ENCODE measurements at places on chromosomes 11 and 22.

- DNase-seq: no peak
Observed at GRCh38 chr22:44131412-44131811, 49.3 kb upstream of the PARVG start.

- no peak for DNase-seq
Observed at GRCh38 chr11:67691149-67691548, 16.7 kb upstream of the ALDH3B2 start.

DNA sequence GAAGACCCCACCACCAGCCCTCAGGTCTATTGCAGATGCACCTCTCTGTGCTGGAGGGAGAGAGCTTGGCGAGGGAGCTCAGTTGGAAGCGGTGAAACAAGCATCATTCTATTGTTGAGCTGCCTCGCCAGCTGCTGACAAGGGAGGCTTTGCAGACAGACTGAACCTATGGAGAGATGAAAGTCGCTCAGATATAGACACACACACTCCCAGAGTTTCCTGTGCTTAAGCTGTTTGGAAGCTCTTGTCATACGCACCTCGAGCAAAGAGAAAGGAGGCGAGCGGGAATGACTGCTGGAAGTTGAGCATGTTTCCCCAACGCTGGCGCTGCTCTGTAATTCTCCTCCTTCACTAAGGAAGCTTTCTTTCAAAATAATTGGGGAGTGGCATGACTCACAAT, 126.1 kb downstream of the TRIM29 start:
- DNase-seq: no peak

- no peak for DNase-seq
Observed at GRCh38 chr11:32861850-32862577, 30.6 kb upstream of the QSER1 start.

DNA sequence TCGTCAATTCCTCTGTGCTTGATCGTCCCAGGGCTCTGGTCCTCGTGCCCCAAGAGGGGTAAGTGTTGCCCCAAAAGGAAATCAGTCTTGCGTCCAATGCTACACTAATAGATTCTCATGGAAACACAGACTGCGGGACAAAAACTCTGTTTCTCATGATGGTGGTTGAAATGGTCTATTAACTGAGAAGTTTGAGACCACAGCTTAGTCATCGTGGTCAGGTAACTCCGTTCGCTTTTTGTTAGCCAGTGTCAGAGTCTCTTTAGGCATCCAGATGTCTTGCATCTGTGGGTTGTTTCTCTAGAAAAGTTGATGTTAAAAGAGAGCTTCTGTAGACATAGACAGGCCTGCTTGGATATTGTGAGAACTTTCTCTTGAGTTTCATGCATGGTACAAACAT, 104.6 kb upstream of the SORL1-AS1 start:
- DNase-seq: no peak

DNA sequence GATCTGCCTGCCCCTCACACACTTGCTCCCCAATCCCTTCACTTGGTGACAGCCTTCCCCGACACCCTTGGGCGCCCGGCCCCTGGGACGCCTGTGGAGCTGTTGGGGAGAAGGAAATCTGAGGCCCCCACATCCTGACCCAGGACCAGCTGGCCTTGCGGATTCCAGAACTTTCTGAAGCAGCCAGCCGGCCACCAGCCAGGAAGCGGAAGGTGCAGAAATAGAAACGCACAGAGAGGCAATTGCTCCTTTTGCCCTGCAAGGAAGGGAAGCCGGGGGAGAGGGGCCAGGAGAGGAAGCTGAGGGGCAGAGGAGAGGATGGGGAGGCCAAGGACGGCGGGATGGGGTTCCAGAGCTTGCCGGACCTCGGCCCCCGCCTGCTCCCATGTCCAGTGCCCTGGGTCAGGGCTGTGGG, 66.7 kb upstream of the LINC01488 start:
- no peak for DNase-seq

GRCh38 chr11:47983464-47984397, 3.4 kb downstream of the PTPRJ start:
- no peak for DNase-seq

DNA sequence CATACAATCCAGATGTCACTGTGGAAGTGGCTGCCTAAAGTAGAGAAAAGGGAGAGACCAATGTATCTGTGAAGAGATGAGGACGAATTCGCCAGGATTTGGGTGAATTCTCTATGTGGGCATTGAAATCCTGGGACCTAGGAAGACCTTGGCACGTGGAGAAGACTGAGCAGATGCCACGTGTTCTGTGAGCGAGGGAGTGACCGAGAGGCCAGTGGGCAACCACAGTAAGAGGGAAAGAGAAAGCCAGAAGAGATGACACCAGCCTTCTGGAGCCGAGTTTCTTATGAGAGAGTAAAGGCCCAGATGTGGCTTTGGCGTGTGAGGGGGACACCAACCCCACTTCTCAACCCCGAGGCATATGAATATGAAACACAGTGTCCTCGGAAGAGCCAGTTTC, 228.1 kb downstream of the BUD13 start:
- DNase-seq: no peak

GRCh38 chr22:24997023-24997422, 44.5 kb downstream of the KIAA1671 start:
- no peak for DNase-seq

DNA sequence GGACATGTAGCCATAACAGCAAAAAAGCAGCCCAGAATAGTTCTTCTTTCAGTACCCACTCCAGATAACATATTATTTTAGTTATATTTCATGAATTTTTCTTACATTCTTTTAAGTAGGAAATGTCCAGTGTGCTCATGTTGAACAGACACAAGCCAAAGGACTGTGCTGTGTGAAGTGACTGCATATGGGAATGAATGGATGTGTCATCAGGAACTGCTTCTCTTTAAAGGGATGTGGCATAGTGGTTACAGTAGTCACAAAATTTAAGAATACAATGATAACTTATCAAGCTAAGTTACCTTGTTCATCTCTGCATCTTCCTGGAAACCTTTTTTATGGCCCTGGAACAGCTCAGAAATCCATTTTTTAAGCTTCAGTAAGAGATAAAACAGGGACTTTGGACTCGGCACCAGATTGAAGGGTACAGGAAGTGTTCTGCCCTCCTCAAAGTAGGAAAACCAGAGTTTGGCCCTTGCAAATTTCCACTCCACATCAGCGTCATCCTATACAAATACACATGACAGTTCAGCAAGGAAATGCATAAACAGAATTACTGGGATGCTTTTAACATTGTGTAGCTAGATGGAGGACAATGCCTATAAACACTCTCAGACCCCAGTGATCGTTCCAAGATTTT, 112.8 kb downstream of the TRPC6 start:
- DNase-seq: no peak

GRCh38 chr22:36768616-36769015, 7.3 kb downstream of the IFT27 start:
- no peak for DNase-seq

GRCh38 chr22:19052941-19053541, 69.2 kb downstream of the DGCR2 start:
- no peak for DNase-seq

DNA sequence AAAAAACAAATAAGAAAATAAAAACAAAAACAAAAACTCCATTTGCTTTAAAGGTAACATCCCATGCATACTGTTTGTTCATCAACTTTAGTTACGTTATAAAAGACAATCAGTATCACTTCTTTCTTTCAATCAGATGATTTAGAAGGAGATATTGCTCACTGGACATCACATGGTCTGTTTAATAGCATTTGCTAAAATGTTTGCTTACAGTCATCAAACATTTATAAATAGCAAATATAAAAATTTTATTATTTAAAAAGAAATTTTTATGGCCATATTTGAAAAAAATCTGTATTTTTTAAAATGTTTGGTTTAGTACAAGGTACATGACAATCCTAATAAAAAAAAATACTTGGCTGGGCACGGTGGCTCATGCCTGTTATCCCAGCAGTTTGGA, 22.6 kb downstream of the MMP26 start:
- DNase-seq: no peak

DNA sequence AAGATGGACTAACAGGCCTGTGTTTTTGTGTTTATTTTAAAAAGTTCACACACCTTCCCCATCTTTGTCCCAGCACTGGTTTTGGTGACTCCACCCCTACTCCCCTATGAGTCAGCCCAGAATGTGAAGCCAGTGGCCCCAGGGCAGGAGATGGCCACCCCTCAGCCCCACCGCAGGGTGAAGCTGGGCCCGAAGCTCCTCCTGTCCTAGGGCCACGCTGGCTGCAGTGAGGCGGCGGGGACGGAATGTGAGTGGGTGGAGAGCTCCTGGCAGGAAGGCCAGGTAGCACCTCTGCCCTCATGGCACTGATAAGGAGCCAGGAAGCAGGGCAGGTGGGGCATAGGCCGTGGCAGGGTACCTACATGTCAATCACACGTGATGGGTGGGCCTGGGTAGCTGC, 39.9 kb downstream of the SGSM3 start:
- no peak for DNase-seq

DNA sequence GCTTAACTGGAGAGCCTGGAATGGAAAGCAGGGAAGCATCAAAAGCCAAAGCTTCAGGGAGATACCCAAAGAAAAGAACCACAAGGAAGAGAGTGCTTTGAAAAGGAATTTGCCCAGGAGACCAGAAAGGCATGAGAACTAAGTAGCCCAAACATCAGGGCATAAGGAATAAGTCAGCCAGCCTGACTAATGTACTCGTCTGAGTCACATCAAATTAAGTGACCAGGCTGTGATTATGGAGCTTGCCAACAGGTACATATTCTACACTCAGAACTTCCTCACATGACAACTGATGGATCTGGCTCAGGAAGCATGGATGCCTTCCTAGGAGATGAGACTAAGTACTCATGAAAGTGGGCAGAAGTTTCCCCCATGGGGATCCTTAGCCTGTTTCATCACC, 366.7 kb downstream of the BUD13 start:
- no peak for DNase-seq

- DNase-seq: no peak
Observed at GRCh38 chr11:13135385-13136271, 126.5 kb downstream of the RASSF10 start.

GRCh38 chr22:46684706-46685105, 53.3 kb downstream of the CERK start:
- no peak for DNase-seq

DNA sequence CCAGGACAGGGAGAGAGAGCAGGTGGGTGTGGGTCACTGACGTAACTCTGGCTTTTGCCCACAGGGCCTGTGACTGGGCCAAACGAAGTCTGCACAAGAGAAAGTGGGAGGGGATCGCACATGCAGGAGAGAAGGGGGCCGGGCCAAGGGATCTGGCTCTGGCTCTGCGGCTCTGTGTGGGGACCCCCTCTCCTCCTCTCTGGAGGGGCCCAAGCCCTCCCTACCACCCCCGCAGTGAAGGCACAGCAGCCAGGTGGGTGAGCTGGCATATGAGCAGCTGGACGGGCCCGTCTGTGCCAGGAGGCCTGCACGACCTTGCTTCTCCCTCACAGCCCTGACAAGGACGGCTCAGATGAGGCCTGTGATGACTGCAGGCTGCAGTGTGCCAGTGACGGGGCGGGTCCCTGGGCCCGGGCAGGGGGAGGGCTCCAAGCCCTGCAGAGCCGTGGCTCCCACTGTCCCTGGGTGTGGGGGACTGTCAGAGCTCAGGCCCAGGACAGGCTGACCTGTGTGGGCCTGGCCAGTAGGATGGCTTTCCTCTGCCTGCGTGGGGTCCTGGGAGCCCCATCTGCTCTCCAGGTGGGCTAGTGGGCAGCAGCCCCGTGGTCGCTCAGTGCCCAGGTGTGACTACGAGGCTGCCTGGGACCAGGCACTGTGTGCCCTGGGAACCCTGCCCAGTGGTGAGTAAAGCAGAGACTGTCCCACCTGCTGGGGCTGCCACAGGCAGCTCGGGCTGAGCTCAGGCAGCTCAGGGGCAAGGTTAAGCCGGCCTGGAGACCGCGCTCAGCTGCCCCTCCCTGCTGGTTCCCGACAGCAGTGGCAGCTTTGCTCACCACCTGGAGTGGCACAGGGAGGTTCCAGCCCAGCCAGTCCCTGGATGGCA, 22.2 kb downstream of the MRGPRG start:
- no peak for DNase-seq

DNA sequence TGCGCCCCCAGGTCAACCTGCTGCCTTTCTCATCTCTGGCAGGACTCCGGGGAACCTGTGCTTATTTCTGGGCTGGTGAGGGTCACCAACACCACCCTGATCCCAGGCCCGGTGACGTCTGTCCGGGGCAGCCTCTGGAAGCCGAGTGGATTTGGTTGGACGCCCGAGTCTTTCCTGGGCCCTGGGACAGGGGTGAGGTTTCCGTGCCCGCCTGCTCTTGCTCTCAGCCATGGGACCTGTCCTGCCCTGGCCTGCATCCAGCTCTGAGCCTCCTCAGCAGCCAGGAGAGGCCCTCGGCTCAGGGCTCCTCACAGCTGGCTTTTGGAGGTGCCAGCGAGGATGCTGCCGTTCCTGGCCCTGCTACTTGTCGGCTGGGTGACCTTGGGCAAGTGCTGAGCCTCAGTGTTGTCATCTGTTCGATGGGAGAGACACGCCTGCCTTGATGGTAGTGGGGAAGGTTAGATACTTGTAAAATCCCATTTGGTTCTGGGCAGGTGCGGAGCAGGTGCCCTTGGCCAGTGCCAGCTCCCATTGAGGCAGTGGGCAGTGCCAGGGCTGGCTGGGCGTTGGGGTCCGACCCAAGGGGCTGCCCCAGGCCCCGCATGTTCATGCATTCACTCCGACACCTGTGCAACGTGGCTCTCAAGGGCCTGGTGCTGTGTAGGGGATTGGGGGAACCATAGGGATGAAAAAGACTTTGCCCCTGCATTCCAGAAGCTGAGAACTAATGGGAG, 58.9 kb upstream of the THY1 start:
- no peak for DNase-seq

DNA sequence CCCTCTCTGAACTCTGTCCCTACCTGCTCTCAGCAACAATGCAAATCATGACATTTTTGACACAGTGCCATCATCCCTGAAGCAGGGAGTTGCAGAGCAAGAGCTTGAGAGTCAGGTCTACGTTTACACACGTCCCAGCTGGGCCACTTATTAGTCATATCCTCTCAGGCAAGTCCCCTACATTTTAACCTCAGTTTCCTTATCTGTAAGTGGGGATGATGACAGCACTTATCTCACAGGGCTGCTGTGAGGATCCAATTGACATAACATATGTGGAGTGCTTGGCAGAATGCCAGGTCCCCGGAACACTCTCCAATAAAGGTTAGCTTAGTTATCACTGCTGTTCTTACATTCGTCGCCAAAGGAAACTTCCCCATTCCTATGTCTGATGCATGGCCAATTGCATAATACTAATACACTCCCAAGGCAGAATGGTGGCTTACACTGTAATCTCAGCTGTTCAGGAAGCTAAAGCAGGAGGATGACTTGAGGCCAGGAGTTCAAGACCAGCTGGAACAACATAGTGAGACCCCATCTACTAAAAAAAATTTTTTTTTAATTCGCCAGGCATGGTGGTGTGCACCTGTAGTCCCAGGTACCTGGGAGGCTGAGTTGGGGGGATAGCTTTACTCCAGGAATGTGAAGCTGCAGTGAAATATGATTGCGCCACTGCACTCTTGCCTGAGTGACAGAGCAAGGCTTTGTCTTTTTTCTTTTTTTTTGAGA, 16.6 kb downstream of the ASCC2 start:
- no peak for DNase-seq

DNA sequence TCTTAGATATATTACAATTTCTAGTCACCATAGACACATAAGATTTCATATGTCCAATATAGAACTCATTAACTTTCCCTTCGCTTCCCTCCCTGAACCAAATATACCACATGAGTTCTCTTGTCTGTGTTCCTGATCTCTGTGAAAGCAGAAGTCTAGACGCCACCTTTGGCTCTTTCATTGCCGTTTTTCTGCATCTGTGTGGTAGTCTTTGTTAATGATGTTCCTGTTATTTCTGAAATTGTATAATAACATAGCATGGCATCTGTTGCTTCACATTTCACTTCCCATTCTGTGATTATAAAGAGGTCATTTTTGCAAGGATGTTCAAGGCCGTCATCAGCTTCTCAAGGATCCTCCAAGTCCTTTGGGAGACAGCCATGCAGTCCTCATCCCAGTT, 58.5 kb downstream of the NCAM1 start:
- DNase-seq: no peak

GRCh38 chr11:96292291-96293010, 50.5 kb downstream of the MAML2 start:
- no peak for DNase-seq
